Right lung (tissue), 10 donors: ENCODE measurements at places on chromosomes 2 and 18. TPM values are rescaled to one million over a fixed set of nuclear protein-coding genes. Genes with fewer than 3 reads are reported as not detected.

Gene TMEM87B
- polyA plus RNA-seq, result 16.7 TPM

Gene CPS1
- 2.5 TPM for polyA plus RNA-seq

Gene LMAN2L
- polyA plus RNA-seq, result 55.4 TPM

Gene GRB14
- polyA plus RNA-seq, result 68.9 TPM

Gene NT5DC4
- not detected for polyA plus RNA-seq

Gene TCF23
- 0.12 TPM for polyA plus RNA-seq

Gene ATF2
- 68.2 TPM for polyA plus RNA-seq

Gene PLEK
- polyA plus RNA-seq, result 11.2 TPM

Gene ALPI
- not detected for polyA plus RNA-seq

Gene OXER1
- 10.0 TPM for polyA plus RNA-seq

Gene ABHD3
- 22.6 TPM for polyA plus RNA-seq

Gene DUSP2
- polyA plus RNA-seq, result 1.2 TPM
